Peyer's patch (tissue), 4 donors: ENCODE measurements at places on chromosomes 6 and 20. TPM values are rescaled to one million over a fixed set of nuclear protein-coding genes. Genes with fewer than 3 reads are reported as not detected.

DNA sequence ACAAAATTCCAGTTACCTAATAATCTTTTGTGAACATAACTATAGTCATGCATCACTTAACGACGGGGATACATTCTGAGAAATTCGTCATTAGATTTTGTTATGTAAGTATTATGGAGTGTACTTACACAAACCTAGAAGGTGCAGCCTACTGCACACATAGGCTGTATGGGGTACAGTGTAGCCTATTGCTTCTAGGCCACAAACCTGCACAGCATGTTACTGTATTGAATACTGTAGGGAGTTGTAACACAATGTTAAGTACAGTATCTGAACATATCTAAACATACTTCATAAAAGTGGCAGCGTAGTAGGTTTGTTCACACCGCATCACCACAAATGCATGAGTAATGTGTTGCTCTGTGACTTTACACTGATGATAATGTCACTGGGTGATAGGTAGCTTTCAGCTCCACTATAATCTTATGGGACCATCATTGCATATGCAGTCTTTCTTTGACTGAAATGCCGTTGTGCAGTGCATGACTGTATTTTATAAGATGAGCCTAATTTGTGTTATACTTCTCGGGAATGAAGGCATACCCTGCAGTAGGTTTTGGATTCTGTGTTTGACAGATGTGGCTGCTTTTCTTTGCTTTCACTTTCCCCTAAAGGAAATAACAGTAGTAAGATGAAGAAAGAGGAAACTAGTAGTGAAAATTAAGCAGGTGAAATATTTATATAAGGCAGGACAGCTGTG lies 365.6 kb downstream of the FARS2 start:
- no peak overlapping the region for H3K4me3 ChIP-seq
- no peaks in the 10 kb centered on the region for H3K27me3 ChIP-seq
- H3K27ac ChIP-seq, result no peak overlapping the region
- no peak for DNase-seq
- no peaks in the 10 kb centered on the region for H3K36me3 ChIP-seq

BEND6 gene
- not detected for total RNA-seq

DNA sequence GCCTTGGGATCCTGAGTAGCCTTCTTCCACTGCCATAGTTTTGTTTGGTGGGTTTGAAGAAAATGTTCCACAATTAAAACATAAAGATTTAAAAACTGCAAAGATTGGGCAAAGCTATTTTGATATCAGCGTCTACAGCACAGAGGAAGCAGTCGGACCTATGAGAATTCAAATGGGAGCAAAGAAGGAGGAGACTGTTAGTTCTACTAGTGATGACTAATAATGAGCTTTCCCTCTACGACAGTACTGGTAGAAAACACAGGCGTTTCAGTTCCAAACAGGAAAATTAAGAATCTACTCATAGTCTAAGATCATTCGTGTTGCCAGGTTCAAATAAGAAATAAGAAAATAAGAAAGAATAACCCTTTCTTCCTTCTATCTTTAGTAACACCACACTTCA lies 121.2 kb downstream of the INSM1 start:
- H3K36me3 ChIP-seq, result peaks cover 32% of the 10 kb centered on the region
- H3K4me3 ChIP-seq, result no peak overlapping the region
- no peaks in the 10 kb centered on the region for H3K4me1 ChIP-seq

- DNase-seq, result no peak
- H3K4me3 ChIP-seq, result no peak overlapping the region
- H3K27ac ChIP-seq, result no peak overlapping the region
- H3K4me1 ChIP-seq, result no peaks in the 10 kb centered on the region
- H3K36me3 ChIP-seq, result no peaks in the 10 kb centered on the region
Observed at GRCh38 chr6:7431674-7432390, 42.2 kb downstream of the RIOK1 start.

DNA sequence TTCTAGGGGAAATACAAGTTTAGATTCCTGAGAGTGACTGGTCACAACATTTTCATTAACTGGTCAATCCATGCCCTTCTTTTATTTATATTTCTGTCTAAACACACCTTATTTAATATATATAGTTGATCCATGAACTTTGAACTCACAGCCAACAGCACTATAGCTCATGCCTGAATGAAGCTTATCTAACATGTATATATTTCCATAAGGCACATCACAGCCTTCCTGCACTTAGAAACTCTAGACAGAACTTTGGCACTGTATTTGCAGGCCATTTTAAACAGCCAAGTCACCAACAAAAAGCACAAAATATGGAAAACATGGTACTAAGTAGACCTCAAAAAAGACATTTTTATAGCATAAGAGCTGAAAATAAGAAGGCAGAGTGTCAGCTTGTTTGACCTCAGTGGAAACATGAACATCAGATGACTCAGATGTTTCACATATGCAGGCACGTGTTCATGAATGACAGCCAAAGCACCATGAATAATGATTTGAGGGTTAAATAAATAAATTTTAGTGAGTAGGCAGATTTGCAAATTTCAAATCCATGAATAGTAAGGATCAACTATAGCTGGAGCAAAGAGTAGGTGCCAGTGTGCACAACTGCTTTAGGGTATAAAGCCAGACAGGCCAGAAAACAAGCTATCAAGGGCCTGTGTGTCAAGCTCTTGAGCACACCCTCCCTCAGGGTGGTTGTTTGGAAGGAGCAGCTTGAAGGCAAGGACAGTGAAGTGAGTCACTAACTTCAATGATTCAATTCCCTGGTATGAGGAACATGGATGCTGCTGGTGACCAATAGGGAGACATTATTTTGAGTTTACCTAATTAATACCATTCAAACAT lies 88.9 kb upstream of the NT5E start:
- DNase-seq, result no peak
- no peaks in the 10 kb centered on the region for H3K36me3 ChIP-seq
- H3K27ac ChIP-seq, result no peak overlapping the region
- no peaks in the 10 kb centered on the region for H3K27me3 ChIP-seq
- no peaks in the 10 kb centered on the region for H3K4me1 ChIP-seq
- no peak overlapping the region for H3K4me3 ChIP-seq

- H3K4me1 ChIP-seq, result no peaks in the 10 kb centered on the region
- DNase-seq, result no peak
- H3K36me3 ChIP-seq, result no peaks in the 10 kb centered on the region
- H3K27ac ChIP-seq, result no peak overlapping the region
- H3K27me3 ChIP-seq, result no peaks in the 10 kb centered on the region
- no peak overlapping the region for H3K4me3 ChIP-seq
Observed at GRCh38 chr6:136982928-136983327, 60.8 kb downstream of the SLC35D3 start.

DNA sequence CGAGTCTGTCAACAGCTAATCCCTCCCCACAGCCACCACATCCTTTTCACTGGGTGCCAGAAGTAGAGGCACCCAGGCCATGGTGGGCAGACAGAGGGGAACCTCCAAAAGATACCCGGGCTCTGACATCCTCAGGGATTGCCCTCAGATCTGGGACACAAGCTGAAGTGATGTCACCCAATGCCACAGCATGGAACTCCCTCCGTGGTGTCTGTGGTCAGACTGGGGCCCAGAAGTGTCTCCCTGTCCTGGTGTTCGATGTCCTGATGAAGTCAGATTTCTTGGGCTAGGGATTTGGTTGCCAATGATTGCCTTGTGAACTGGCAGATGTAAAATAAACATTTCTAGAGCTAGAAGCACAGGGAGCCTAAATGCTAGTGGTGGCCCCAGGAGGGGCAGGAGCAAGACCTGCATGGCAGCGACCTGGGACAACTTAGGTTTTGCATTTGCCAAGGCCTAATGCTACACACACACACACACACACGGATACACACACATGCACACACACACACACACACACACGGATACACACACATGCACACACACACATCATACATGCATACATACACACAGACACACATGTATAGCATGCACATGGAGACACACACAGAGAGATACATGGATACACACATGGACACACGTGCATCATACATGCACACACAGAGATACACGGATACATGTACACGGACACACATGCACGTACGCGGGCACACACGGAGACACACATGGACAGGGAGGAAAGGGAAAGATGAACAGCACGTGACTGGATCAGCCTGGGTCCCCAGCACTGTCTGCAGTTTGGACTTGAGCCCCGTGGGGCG lies 221.0 kb downstream of the NFATC2 start:
- no peaks in the 10 kb centered on the region for H3K36me3 ChIP-seq
- no peaks in the 10 kb centered on the region for H3K27me3 ChIP-seq
- no peak overlapping the region for H3K4me3 ChIP-seq
- H3K4me1 ChIP-seq, result no peaks in the 10 kb centered on the region
- DNase-seq, result no peak

DNA sequence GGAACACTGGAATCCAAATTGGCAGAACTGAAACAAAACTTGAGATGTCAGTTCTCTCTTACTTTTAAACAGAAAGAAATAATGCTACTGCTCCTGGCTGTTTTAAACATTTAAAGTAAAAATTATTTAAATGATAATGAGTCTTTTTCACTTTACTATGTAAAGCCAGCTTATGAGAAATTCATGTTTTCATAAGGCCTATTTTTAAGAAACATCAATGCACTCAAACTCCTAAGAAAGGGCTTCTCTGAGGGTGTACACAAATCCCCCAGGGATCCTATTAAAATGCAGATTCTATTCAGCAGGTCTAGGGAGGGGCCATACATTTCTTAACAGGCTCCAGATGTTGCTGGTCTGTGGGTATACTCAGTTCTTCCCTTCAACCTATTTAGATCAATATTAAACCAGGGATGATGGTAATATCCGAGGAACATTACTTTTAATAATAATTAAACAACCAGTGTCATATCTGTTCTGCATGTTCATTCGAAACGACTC lies 2.3 kb downstream of the FERMT1 start:
- H3K36me3 ChIP-seq, result no peaks in the 10 kb centered on the region
- H3K27me3 ChIP-seq, result no peaks in the 10 kb centered on the region
- H3K4me3 ChIP-seq, result no peak overlapping the region
- H3K4me1 ChIP-seq, result no peaks in the 10 kb centered on the region
- no peak for DNase-seq

DNA sequence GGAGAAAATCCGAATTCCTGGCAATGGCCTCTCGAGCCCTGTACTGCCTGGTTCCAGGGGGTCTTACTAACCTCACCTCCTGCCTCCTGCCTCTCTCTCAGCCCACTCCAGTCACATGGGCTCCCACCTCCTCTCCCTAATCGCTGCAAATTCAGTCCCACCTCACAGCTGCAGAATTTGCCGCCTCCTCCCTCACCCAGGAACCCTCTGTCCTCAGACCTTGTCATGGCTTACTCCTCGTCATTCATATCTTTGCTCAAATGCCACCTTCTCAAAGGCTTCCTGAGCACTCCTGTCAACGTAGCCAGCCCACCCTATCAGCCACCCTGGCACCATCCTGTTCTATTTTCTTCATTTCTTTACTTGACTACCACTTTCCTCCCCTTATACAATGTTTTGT lies 89.0 kb downstream of the SLC2A10 start:
- H3K36me3 ChIP-seq, result no peaks in the 10 kb centered on the region
- H3K4me3 ChIP-seq, result no peak overlapping the region
- H3K27ac ChIP-seq, result no peak overlapping the region
- no peaks in the 10 kb centered on the region for H3K27me3 ChIP-seq
- H3K4me1 ChIP-seq, result no peaks in the 10 kb centered on the region

GRCh38 chr6:109944448-109944847 lies 33.7 kb upstream of the GPR6 start:
- no peak overlapping the region for H3K27ac ChIP-seq
- no peaks in the 10 kb centered on the region for H3K36me3 ChIP-seq
- no peak for DNase-seq
- H3K4me3 ChIP-seq, result no peak overlapping the region

DNA sequence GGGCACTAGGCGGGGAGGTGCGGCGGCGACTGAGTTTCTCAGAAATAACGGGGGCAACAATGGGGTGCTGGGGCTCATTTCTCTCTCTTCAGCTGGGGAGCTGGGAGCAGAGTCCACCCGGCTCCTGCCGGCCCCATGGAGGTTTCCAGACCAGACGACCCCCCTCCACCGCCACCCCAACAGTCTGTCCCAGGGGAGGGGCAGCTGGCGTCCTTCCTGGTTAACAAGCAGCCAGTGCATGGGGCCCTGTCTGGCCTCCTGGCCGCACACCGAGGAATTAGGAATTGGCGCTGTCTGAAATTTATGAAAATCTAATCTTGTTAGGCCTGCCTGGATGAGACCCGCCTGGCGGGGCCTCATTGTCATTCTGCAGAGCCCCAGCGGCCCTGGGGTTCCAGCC lies 42.4 kb downstream of the PMEPA1 start:
- no peaks in the 10 kb centered on the region for H3K27me3 ChIP-seq
- no peaks in the 10 kb centered on the region for H3K4me1 ChIP-seq
- no peaks in the 10 kb centered on the region for H3K36me3 ChIP-seq
- DNase-seq, result no peak
- H3K27ac ChIP-seq, result no peak overlapping the region

DNA sequence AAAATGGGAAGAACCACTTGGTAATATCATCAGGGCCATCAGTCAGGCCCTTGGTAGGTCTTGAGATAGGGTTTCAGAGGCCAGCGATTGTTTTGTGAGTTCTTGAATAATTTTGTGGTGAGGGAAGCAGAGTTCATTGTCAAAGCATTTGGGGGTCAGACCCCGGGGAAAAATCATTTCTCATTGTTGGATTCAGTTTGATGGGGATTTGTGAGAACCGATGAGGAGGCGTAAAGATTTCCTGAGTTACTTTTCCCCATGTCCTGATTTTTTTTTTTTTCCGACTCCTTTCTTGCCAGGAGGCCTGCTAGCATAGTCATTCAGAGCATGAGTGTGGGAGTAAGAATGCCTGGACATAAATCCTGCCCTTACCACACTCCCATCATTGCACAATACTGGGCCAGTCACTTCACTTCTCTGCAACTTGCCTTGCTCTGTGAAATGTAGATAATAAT lies 60.3 kb downstream of the TSHZ2 start:
- H3K36me3 ChIP-seq, result no peaks in the 10 kb centered on the region
- no peaks in the 10 kb centered on the region for H3K4me1 ChIP-seq
- no peak for DNase-seq
- no peak overlapping the region for H3K4me3 ChIP-seq
- H3K27me3 ChIP-seq, result no peaks in the 10 kb centered on the region

OGFR gene
- total RNA-seq, result 77.3 TPM

DNA sequence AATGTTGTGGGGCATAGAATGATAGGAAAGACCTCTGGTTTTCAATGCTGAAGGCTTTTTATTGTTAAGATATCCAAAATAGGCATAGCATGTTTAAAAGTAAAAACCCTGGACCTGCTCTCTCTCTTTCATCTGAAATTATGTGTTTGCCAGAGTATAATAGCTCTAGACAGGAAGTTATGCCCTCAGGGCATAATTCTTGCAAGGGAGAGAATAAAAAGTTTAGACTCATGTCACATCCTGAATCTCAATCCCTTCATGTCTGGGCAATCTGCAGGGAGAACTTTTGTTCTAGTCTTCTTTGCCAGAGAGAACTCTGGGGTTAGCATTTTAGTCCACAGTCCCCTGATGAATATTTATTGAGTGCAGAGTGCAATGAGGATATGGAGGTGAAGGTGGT lies 297.3 kb upstream of the FLRT3 start:
- no peaks in the 10 kb centered on the region for H3K36me3 ChIP-seq
- H3K27ac ChIP-seq, result no peak overlapping the region
- no peaks in the 10 kb centered on the region for H3K4me1 ChIP-seq
- DNase-seq, result no peak
- H3K27me3 ChIP-seq, result no peaks in the 10 kb centered on the region
- H3K4me3 ChIP-seq, result no peak overlapping the region

- H3K4me1 ChIP-seq, result peaks cover 7% of the 10 kb centered on the region
- H3K4me3 ChIP-seq, result no peak overlapping the region
- peak; percentile 68 for DNase-seq
- no peaks in the 10 kb centered on the region for H3K27me3 ChIP-seq
- H3K27ac ChIP-seq, result no peak overlapping the region
- H3K36me3 ChIP-seq, result no peaks in the 10 kb centered on the region
Observed at GRCh38 chr6:137092018-137092417, 47.3 kb upstream of the IL20RA start.

GRCh38 chr6:132530293-132530974 lies 7.6 kb upstream of the TAAR9 start:
- no peaks in the 10 kb centered on the region for H3K36me3 ChIP-seq
- H3K4me3 ChIP-seq, result peak overlapping the region; percentile 19
- no peak overlapping the region for H3K27ac ChIP-seq
- no peaks in the 10 kb centered on the region for H3K4me1 ChIP-seq
- DNase-seq, result peak; percentile 62
